ENCODE measurements at places on chromosomes 6 and 20.

DNA sequence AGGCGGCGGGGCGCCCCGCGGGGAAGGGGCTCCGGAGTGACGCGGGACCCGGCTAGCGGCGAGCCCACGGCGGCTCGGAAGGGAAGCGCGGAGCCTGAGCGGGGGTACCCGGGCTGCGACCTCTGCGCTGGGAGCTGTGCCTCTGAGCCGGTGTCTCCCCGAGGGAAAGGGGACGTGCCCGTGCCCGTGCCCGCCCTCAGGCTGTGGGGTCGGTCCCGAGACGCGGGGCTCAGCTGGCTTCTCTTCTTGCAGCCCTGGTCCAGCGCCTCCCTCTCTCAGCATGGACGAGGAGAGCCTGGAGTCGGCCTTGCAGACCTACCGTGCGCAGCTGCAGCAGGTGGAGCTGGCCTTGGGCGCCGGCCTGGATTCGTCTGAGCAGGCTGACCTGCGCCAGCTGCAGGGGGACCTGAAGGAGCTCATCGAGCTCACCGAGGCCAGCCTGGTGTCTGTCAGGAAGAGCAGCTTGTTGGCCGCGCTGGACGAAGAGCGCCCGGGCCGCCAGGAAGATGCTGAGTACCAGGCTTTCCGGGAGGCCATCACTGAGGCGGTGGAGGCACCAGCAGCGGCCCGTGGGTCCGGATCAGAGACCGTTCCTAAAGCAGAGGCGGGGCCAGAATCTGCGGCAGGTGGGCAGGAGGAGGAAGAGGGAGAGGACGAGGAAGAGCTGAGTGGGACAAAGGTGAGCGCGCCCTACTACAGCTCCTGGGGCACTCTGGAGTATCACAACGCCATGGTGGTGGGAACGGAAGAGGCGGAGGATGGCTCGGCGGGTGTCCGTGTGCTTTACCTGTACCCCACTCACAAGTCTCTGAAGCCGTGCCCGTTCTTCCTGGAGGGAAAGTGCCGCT, 686 bp downstream of the ZGPAT start:
- no peak for DNase-seq

- no peak for DNase-seq
Measured at GRCh38 chr20:59305908-59306655, 5.7 kb downstream of the EDN3 start.

DNA sequence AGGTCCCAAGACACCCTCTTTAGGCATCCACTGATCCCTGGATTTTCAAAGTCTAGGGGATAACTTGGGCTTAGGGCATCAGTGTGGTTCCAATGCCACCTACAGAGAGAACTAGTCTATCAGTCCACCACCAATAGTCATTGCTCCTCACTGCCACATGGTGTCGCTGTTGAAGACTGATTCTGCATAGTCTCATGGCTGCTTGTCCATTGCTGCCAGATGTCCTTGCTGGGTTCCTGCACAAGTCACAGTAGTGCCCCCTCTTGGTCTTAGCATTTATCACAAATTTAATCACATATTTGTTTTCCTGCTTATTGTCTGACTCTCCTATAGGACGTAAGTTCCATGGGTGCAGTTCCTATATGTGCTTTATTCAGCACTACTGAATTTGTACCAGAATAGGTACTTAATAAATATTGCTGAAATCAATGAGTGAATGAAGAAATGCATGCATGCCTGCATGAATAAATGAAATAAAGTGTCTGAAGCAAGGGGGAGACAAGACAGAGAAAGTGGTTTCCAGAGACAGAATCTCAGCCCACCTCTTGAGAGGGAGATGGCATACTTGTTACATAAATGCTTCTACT, 45.9 kb upstream of the RALY start:
- peak; percentile 9 for DNase-seq

DNA sequence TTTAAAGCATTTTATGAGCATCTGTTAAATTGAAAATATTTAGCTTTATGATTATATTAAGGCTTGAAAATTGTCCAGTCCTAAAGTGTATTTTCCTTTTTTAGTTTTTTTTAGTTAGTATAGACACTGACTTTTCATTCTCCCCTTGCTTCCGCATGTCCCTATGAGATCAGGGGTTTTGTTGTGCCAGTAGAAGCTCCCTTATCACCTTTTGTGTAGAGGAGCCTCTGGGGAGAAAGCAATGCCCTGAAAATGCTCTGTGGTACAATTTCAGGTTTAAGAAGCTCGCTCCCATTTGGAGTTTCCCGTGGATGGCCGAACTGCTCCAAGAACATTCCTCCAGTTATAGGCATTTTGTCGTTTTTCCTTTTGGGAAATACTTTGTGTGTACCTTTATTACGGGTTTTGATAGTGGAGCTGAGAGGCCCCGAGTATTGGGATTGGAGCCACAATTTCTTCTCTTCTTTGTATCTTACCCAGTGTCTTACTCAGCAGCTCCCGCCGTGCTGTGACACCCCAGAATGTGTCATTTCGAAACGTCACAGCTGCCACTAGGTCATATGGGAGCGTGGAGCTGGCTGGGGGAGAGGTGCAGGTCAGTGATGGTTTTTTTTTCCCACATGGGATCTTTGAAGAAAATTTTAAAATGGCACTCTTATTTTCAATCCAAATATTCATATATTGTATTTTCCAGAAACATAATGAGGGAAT, 49.9 kb downstream of the RPRD1B start:
- DNase-seq, result no peak

DNA sequence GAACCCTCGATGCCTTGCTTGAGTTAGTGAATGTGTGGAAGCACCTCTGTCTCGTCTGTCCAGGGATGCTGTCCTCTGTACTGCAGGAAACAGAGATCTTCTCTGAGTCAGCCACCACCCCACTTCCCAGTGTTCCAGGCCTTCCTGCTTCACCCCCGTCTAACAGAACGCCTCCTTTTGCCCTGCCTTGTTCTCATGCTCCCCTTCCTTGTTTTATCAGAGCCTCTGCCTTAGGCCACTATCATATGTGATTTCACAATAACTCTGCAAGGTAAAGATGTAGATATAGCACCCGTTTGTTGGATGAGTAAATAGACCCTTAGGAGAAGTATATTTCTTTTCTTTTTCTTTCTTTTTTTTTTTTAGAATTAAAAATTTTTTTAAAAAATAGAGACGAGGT, 106.7 kb upstream of the CLDN20 start:
- DNase-seq, result no peak

DNA sequence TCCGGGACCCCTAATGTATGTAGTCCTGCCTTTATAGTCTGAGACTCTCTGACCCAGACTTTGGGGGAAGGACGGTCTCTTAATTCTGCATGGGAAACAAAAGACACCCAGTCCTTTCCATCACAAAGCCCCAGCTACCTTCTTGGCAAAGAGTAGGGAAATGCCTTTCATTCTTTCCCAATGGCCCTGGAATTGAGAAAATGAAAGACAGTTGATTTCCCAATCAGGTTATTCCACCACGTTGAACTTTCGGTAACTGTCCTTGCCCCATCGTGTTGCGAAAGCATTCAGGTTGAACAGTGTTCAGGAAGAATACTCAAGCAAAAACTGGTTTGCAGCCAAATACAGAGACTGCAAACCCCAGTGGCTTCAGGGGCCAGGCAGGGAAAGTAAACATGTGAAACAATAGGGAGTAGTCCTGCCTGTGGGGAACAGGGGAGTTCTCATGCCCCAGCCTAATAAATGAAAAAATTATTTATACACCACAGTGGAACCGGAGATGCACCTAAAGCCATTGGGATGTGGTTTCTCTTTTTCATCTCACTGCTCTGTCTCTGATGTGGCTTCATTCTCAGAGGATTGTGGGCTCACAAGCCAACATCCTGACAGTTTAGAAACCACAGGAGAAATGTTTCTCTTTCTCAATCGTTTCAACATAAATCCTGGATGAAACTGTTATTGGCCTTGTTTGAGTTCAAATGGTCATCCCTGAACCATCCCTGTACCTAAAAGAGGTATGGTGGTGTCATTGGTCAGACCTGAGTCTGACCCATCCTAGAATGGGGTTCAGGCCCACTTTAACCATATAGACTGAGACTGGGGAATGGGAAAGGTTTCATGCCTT, 44.2 kb upstream of the SLC9A8 start:
- no peak for DNase-seq

DNA sequence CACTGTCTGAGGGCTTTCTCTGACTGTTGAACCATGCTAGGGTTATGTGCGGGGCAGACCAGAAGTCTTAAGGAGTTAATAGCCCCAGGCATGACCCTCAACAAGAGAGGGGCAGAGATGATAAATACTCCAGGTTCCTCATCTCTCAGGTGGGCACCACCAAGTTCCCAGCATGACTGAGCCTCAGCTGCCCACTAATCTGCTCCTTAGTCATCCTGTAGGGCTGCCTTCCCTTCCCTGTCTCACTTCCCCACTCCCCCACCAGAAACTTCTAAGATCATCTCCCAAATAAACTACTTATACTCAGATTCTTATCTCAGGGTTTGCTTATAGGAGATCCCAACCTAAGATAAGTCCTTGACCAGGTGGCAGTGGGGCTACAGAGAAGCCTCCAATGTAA, 137.2 kb upstream of the PRND start:
- DNase-seq, result no peak

GRCh38 chr6:76026101-76026500, 46.4 kb downstream of the IMPG1 start:
- no peak for DNase-seq

DNA sequence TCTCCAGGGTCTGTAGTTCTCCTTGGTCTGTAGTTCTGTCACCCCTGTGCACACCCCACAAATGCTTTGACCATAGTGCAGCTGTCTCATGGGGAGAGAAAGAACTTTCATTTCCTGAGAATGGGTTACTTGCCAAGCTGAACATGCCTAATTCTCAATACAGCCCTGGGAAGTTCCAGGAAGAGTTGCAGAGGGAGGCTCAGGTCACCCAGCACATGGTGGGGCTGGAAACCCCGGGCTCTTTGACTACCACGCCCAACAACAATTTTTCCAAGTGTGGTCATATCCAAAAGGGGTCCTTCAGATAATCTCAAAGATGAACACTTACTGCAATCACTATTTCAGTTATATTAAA, 2.2 kb upstream of the PTPRA start:
- no peak for DNase-seq

DNA sequence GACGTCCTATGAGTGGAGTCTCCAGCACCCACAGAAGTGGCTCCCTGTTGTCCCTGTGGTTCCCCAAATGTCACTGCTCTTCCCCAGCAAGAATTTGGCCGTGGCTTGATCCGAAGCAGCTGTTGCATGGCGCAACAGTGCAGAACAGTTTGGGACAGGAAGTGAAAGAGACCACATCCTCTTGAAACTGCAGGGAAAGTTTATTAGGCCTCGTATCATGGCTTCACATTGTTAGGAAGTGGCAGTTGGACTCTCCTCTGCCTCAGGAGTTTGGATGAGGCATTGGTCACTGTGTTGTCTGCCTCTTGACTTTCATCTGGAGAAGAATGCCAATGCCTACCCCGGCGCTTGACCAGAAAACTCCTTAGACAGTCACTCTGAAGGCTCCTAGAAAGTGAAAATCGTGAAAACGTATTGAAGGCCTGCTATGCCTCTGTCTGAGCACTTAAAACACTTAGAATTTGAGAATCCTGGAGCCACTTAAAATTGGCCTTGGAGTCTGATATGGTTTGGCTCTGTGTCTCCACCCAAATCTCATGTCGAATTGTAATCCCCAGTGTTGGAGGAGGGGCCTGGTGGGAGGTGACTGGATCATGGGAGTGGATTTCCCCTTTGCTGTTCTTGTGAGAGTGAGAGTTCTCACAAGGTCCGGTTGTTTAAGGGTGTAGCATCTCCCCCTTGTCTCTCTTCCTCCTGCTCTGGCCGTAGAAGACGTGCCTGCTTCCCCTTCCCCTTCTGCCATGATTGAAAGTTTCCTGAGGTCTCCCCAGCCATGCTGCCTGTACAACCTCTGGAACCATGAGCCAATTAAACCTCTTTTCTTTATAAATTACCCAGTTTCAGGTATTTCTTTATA, 334.9 kb upstream of the JARID2 start:
- no peak for DNase-seq

GRCh38 chr20:14446446-14446845, 109.0 kb upstream of the FLRT3 start:
- DNase-seq, result no peak

DNA sequence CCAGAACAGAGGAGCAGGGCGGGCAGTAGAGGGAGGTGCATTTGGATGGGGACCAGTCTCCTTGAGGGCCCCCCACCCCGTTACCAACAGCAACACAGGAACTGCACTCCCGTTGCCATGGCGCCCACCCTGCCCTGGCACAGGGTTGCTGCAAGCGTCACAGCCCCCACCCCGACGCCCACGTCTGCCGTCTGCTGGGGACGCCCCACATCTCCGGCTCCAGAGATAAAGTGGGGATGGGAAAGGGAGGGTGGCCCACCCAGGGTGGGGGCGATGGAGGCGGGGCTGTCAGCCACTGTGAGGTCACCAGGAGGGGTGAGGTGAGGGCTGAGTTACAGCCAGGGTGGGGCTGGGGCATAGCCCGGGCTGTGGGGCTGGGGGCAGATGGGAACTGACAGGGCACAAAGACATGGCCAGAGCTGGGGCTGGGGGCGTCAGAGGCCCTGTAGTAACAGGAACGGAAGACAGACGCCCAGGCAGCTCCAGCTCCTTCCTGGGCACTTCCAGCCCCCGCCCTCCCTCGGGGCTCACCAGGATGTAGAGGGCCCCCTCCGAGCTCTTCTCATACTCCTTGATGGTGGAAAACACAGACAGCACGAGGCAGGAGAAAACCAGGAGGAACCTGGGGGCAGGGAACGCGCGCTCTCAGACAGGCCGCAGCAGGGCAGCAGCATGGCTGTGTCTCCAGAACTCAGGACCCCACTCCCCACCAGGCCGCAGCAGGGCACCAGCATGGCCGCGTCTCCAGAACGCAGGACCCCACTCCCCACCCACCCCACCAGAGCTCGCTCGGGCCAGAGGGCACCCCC, 26.0 kb downstream of the KCNQ2 start:
- DNase-seq, result no peak

DNA sequence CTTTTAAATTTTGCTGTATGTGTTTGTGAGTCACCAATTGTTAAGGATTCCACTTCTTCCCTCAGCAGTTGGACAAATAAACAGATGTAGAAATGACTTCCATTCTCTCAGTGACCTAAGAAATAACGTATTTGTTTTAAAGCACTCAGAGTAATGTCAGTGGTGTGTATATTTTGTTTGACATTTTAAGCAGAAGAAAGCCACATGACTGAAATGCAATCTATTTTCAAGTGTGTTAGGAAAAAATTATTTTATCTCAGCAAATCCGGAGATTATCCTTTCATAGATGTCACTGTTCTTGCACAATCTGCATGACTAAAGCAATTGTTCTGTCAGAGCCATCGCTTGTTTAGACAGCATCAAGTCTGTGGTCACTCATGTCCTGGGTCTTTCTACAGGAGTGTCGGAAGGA, 77.1 kb downstream of the JAG1 start:
- no peak for DNase-seq

GRCh38 chr20:57133926-57134650, 132.4 kb downstream of the BMP7 start:
- DNase-seq, result no peak

- peak; percentile 64 for DNase-seq
Measured at GRCh38 chr6:28443112-28443773, at the start of gene ZSCAN23. Gene ZSCAN23, minus strand, starts transcription at chr6:28443491. Its CDS starts 7,225 bp downstream, at chr6:28436266.

- no peak for DNase-seq
Measured at GRCh38 chr6:162068340-162068739, 659.2 kb downstream of the PRKN start.
